ENCODE measurements at places on chromosomes 1 and 21.
A peak's percentile ranks its signal among the peaks of the same experiment; 100 is the strongest.

GRCh38 chr1:151147132-151147503 is 687 bp upstream of the SEMA6C start:
- no peak for DNase-seq

GRCh38 chr1:59670662-59671061 is 144.1 kb upstream of the HOOK1 start:
- no peak for DNase-seq

- DNase-seq: no peak
These were observed 34.4 kb downstream of the ADGRL2 start for GRCh38 chr1:81834921-81835698.

DNA sequence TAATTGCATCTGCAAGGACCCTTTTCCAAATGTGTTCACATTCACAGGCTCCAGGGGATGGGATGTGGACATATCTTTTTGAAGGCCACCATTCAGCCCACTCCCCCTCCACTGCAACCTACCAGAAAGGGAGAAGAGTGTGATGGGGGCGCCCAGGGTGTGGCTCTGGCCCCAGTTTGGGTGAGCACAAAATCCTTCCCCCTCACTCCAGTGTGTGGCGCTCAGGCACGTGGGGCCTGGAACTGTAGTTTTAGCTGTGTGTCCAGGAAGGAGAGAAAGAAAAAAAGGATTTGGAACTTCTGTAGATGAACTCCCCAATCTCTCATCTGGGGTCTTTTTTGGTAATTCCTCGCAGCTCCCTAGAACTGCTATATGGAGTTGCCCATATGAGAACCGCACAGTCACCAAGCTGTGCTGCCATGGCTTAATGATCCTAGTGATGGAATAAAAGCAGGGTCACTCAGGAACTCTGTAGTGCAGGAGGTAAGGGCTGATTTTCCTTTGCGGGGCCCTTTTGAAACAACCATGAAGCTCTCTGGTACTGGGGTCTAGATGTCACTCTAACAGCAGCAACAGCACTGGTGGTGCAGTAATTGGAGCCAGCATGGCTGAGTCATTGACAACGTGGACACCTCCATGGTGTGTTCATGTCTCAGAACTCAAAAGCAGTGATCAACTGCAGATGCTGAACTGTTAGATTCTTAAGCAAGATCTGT is 17.0 kb downstream of the AGT start:
- DNase-seq: no peak

DNA sequence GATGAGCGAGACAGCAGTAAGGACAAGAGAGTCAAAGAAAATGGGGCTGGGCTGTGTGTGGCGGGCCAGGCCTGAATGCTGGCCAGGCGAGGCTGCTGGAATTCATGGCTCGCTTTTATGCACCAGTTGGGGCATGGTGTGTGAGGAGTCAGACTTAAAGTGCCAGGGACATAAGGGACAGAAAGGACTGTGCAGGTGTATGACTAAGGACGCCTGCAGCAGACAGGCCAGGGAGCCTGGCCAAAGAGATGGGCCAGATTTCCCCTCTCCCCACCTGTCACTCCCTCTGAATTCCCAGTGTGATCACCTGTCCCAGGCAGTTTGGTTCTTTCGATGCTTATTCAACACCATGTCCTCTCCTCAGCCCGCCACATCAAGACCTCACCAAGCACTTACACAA is 16.9 kb upstream of the SMIM12 start:
- no peak for DNase-seq

DNA sequence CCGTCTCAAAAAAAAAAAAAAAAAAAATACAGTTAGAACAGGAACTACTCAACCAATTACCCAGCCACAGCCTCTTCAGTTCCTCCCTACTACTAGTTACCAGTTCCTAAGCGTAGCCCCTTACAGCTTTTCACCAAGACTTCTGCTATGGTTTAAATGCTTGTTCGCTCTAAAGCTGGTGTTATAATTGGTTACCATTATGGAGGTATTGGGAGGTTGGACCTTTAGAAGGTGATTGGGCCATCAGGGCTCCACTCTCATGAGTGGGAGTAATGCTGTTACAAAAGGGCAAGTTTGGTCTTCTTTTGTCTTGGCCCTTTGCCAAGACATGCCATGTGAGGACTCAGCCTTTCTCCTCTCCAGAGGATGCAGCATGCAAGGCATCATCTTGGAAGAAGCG is 3.0 kb upstream of the SMPDL3B start:
- no peak for DNase-seq

DNA sequence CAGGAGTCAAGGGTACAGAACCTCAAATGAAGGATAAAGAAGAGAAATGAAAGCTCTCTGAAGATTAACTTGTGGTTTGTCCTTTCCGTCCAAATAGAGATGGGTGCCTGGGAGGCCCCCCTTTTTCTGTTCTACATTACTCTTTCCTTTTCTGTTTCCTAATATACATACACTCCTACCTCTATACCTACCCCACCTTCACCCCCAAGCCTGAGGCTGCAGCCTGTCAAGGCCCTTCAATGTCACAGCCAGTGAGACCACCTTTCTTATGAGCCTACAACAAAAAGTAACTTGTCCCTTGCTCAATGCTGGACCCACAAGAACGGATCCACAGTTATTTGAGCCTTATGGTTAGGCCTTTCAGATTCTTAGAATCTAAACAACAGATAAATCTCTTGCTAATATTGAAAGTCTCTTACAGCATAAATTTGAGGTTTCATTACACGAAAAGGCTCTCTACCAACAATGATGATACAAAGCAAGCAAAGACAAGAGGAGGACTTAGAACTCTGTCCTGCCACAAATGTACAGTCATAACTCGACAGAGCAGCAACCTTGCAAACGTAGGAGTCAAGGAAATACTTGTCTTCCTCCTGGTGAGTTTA is 4.1 kb upstream of the TRAF3IP3 start:
- DNase-seq: no peak

GRCh38 chr21:34944015-34944755 is 104.9 kb downstream of the RUNX1 start:
- no peak for DNase-seq

DNA sequence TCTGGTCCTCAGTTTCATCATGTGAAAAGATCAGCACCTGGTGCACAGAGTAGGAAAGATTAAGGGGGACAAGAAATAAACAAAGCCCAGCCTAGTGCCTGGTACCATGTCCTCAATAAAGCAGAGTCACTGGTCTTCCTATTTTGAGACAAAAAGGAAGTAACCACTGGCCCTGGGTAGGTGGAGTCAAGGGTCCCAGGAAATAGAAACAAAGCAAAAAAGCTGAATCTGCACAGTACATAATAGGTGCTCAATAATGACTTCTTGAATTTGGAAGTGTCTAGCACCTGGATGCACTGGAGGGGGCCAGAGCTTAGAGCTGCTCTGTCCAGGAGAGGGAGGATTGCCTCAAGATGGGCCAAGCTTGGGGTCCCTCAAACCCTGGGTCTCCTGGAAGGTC is 1.9 kb upstream of the EPHB2 start:
- no peak for DNase-seq

DNA sequence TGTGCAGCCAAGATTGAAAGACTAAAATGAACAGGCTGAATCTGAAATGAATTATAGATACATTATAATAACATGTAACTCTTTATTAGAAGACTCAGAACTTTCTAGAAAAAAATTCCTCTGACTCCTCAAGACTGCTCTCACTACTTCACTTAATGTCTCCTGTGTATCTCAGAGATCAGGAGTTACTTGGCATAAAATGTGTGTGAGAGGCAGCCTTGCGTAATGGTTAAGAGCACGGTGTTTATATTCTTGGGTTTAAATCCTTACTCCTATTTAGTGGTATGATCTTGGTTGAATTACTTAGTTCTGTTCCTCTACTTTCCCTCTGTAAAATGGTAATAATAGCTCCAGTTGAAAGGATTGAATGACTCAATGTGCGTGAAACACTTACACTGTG is 634.9 kb downstream of the LTN1 start:
- DNase-seq: no peak

- no peak for DNase-seq
These were observed 464.5 kb upstream of the RGS18 start for GRCh38 chr1:191693797-191694196.

GRCh38 chr1:68314151-68314780 is 81.9 kb upstream of the WLS start:
- no peak for DNase-seq

- DNase-seq: no peak
These were observed 235.1 kb downstream of the KIF26B start for GRCh38 chr1:245389873-245390272.

DNA sequence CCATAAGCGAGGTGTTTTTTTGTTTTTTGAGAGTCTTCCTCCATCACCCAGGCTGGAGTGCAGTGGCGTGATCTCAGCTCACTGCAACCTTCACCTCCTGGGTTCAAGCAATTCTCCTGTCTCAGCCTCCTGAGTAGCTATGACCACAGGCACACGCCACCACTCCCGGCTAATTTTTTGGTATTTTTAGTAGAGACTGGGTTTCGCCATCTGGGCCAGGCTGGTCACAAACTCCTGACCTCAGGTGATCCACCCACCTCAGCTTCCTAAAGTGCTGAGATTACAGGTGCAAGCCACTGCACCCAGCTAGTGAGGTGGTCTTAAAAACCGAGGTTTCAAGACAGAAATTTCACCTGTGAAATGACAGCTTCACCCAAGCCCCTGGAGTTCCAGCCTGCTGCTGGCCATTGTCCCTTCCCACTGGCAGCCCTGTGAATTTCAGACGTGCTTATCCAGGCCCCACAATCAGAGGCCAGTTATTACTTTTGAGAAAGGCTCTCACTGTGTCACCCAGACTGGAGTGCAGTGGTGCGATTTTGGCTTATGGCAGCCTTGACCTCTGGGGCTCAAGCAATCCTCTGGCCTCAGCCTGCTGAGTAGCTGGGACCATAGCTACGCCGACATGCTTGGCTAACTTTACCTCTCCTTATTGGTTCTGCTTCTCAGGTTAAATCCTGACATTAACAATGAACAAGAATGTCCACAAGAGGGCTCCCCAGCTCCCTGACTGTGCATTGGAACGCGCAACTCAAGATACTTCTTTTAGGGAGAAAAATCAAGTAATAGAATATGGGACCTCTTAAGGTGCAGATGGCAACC is 19.4 kb downstream of the ENO1 start:
- DNase-seq: peak; percentile 49

DNA sequence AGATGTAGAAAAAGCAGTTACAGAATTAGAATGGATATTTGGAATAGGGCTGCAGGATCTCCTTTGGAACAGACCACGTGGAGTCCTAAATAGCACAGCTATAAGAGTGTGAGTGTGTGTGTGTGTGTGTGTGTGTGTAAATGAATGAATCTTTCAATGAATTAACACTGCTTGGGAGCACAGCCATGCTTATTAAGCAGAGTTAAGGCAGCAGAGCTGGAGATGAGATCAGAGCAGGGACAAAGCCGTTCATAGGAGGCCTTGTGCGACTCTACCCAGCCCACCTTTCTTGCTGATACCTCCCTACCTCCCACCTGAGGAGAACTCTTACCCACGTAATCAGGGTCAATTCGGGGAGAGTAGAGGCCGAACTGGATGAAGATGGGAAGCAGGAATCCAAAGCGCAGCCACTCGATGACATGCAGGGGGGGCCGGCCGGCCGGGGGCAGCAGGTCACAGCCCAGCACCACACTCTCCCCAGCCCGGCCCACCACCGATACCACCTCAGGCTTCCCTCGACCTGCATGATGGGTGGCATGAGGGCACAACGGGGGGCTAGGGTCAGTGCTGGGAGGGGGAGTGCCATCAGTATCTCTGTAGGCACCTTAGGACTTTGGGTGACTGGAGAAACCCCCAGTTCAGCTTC is 2.7 kb downstream of the IGSF9 start:
- no peak for DNase-seq

DNA sequence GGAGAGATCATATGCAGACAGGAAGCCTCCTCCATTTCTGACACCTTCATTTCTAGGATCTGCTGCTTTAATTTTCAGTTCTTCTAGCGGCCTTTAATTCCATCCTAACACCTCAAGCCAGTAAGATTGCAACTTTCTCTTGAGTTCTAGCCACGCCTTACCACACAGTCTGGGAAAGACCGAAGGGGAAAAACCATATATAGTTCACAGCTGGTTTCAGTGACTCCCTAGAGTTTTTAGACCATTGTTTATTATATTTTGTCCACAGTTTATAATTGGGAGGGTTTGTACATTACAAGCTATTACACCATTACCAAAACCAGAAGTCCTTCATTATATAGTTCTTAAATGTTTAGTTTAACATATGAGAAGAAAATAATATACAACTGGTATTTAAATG is 37.5 kb downstream of the DPH5 start:
- DNase-seq: no peak

- DNase-seq: no peak
These were observed 49.5 kb upstream of the ACOT11 start for GRCh38 chr1:54498383-54499096.

GRCh38 chr21:21165063-21165645 is 166.9 kb downstream of the NCAM2 start:
- no peak for DNase-seq

GRCh38 chr1:28416509-28417194 is 47.1 kb downstream of the PHACTR4 start:
- no peak for DNase-seq

- DNase-seq: peak; percentile 15
These were observed 251.6 kb downstream of the AKT3 start for GRCh38 chr1:243598433-243598832.

- DNase-seq: no peak
These were observed 24.1 kb upstream of the EIF4G3 start for GRCh38 chr1:21200767-21201166.

GRCh38 chr1:201230676-201231075 is 40.1 kb downstream of the IGFN1 start:
- no peak for DNase-seq

- no peak for DNase-seq
These were observed 30.5 kb downstream of the SLC30A1 start for GRCh38 chr1:211548321-211549091.

DNA sequence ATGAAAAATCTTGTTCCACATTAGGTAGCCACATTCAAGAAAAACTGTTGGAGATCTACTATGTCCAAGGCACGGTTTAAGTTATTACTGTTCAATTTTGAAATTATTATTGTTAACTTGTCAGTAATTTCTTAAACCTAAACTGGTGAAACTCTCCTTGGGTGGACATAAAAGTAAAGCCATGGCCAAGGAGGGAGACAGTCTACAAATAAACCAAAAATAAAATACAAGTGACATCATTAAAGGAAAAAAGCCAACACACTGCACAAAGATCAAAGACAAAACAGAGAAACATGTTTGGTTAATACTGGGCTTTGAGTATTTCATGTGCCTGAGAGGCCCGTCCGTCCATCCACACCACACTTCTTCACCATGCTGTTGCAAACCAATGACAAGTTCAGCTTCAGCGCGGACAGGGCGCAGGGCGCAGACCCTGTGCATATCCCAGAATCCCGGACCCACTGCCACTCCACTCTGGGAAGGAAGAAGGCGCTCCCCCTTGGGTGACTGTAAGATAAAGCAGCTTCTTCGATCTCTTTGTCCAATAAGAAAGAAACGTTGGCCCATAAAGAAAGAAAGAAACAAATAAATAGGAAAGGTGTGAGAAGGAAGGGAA is 918 bp upstream of the RASAL2 start:
- DNase-seq: no peak

- no peak for DNase-seq
These were observed 29.0 kb downstream of the SPATA6 start for GRCh38 chr1:48442864-48443619.
